Pancreas (tissue), 10 donors: ENCODE measurements at places on chromosomes 11 and 22. TPM values are rescaled to one million over a fixed set of nuclear protein-coding genes. Genes with fewer than 3 reads are reported as not detected.
A peak's percentile ranks its signal among the peaks of the same experiment; 100 is the strongest.

DNA sequence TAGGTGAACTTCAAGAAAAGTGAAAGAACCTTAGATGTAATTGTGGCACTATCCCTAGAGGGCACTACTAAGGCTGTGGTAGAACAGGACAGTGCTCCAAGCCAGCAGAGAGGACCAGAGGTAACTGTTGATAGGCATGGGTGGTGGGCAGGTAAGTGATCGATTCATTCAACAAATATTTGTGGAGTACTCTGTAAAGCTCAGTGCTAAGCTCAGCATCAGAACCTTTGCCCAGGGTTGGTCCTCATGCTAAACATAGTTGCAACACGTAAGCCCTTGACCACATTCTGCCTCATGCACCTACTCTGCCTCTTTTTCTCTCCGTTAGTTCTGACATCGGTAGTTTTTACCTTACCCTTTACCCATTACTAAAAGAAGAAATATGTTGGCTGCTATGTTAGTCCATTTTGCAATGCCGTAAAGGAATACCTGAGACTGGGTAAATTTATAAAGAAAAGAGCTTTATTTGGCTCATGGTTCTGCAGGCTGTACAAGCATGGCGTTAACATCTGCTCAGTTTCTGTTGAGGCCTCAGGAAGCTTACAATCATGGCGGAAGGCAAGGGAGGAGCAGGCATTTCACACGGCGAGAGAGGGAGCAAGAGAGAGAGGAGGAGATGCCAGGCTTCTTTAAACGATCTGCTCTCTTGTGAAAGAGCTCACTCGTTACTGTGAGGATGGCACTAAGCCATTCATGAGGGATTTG lies 18.4 kb upstream of the NNMT start:
- no peak for DNase-seq

- DNase-seq, result no peak
Observed at GRCh38 chr22:20063271-20064139, 16.5 kb upstream of the DGCR8 start.

GRCh38 chr22:29306175-29306834 lies at the start of gene GAS2L1:
TSS of gene GAS2L1 (plus strand) at chr22:29306650. CDS start at chr22:29308106, 1,456 bp downstream.
- peak; percentile 78 for DNase-seq

DNA sequence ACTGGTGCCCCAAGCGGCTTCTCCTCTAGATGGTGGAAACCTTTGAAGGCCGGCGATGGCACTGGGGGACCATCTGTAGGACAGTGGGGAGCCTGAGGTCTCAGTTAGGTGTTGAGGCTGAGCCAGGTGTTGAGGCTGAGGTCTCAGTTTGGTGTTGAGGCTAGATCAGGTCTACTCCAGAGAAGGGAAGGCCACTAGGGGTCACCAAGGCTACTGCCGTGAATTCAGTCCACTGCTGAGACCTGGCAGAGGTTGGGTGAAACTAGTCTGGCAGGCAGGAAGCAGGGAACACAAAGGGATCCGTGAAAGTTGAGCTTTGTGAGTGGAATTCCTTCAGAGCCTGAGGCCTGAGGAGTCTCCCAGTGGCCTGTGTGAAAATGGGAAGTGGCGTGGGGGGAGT lies 123.8 kb upstream of the FGF3 start:
- DNase-seq, result no peak

GRCh38 chr11:134701564-134702165 lies 289.6 kb upstream of the B3GAT1 start:
- no peak for DNase-seq

Gene ADORA2A
- total RNA-seq, result 1.1 TPM

Gene TPBGL
- not detected for total RNA-seq
